Activated gamma-delta T cell (primary cell): ENCODE measurements at places on chromosomes 5 and 9.

- no peak for DNase-seq
Observed at GRCh38 chr5:19923742-19924141, 64.3 kb downstream of the CDH18 start.

- no peak for DNase-seq
Observed at GRCh38 chr9:100498592-100498991, 25.6 kb downstream of the TMEFF1 start.

DNA sequence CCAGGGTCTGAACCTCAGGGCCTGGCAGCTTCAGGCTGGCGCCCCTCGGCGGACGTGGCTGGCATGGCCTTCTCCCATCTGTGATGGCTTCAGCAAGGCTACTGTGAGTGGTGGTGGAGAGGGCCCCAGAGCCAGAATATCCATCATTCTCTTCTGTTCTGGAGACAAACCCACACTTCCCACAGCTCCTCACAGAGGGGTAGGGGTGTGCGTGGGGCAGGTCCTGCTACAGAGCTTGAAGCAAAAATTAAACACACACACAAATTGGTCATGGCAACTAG is 9.6 kb downstream of the GPX3 start:
- DNase-seq, result no peak

DNA sequence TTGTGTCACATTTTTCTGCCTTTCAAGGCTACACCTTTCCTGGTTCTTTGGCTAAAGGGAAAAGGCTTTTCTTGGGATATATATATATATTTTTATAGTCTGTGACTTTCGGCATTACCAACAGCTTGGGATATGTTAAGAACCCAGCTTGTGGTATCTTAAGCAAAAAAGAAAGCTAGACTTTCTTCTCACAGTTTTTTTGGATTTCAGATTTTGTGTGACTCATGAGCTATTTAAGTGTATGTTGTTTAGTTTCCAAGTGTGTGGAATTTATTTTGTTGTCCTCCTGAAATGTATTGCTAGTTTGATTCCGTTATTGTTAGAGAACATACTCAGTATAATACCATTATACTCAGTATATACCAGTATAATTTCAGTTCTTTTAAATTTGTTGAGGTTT is 64.8 kb downstream of the ERCC6L2 start:
- no peak for DNase-seq

DNA sequence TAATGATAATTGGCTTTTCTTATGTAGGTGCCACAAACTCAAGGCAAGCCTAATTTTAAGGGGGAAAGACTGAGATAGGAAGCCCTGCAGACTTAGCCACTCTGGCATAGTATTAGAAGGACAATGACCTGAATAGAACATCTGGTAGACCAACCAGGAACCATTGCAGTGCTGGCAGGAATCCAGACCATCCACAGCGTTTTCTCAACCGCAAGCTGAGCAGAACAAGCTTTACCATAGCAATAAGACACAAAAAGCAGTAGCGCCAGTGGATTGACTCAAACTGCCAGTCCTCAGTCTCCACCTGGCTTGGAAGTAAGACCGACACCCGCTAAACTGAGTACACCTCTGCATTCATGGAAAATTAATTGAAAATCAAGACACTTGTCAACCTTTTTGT is 141.3 kb upstream of the LPAR1 start:
- DNase-seq, result no peak

- no peak for DNase-seq
Observed at GRCh38 chr5:33969572-33970452, 14.7 kb downstream of the SLC45A2 start.

GRCh38 chr5:55218967-55219366 is 8.1 kb downstream of the MCIDAS start:
- no peak for DNase-seq

DNA sequence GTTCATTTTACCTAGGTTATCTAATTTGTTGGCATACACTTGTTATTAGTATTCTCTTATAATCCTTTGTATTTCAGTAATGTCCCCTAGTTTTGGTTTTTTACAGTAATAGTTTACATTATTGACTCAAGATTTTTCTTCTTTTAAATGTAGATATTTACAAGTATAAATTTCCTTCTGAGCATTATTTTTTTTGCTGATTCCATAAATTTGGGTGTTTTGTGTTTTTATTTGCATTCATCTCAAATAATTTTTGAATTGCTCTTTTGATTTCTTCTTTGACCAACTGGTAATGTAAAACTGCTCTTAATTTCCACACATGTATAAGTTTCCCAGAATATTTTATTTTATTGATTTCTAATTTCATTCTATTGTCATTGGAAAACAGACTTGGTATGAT is 68.1 kb downstream of the ESM1 start:
- DNase-seq, result no peak

DNA sequence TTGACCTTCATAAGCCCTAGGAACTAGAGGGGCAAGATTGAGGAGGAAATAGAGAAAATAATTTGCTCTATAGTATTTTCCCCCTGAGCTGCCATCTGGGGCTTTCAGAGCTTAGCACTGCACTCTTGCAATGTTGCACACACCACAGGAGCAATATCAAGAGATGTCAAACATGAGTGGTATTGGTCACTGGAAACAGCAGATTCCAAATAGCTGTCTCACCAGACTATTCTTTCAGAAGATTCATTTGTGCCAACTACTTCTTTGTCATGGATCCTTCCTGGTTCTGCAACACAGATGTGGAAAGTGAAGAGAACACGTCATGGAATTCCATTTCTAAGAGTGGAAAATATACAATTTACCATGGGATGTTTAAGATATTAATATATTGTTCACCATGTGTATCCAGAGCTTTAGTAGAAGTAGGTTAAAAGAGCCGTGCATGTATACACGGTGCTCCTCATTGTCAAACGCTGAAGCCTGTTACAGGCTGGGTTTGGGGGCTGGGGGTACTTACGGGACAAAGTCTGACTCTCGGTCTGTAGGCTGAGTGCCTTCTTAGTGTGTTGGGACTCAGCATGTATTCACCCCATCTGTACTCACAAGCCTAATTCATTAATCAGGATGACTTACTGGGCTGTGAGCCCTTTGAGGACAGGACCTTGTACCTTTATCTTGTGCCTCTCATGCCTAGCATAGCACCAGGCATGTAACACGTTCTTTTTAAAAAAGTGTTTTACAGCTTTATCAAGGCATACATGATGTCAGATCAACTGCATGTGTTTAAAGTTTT is 31.4 kb upstream of the GDNF start:
- no peak for DNase-seq

- no peak for DNase-seq
Observed at GRCh38 chr9:16193066-16193465, 640.2 kb downstream of the CCDC171 start.

DNA sequence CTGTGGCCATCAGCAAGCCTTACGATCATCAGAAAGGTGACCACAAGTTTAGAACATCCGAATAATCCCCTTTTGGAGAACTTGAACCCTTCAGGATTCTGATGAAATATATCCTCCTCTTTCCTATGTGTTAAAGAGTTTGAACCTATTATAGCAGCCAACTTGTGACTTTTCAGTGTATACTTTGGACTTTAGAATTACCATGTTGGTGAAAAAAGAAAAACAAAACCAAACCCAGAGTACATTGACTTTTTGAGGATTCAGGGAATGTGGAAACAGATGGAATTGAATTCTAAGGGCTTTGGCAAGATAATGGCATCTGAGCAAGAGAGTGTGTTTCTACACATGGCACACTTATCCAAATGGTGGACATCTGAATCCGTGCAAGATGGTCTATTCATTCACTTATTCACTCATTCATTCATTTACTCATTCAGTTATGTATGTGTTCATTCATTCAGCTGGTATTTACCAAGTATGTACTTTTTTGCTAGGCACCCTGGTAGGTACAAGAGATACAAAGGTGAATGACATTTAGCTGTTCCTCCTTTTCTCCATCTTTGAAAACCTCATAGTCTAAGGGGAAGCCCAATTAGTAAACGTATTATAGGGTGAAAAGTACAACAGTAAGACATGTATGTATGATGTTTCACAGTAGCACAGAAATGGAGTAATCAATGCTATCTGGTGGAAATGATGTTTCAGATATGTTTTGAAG is 91.8 kb downstream of the PRDM6 start:
- no peak for DNase-seq

DNA sequence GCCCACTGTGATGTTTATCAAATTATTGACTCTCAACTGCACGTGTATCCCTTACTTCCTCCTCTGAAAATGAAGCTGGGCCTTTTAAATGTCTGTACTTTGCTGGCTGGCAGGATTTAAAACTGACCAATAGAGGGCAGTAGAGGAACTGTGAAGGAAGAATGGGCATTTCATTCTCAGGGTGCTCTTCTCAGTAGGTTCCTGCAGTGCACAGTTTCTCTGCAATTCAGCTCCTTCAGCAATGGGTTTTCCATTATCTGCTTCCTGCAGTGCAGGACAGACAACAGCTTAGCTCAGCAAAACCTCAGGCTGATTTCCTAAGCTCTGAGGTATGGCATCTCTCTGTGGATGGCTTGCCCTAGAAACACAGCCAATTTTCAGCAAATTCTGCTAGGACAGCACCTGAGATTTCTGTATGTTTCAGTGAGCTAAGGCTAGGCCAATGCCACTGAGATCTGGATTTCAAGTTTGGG is 298.4 kb upstream of the PRDM9 start:
- no peak for DNase-seq

DNA sequence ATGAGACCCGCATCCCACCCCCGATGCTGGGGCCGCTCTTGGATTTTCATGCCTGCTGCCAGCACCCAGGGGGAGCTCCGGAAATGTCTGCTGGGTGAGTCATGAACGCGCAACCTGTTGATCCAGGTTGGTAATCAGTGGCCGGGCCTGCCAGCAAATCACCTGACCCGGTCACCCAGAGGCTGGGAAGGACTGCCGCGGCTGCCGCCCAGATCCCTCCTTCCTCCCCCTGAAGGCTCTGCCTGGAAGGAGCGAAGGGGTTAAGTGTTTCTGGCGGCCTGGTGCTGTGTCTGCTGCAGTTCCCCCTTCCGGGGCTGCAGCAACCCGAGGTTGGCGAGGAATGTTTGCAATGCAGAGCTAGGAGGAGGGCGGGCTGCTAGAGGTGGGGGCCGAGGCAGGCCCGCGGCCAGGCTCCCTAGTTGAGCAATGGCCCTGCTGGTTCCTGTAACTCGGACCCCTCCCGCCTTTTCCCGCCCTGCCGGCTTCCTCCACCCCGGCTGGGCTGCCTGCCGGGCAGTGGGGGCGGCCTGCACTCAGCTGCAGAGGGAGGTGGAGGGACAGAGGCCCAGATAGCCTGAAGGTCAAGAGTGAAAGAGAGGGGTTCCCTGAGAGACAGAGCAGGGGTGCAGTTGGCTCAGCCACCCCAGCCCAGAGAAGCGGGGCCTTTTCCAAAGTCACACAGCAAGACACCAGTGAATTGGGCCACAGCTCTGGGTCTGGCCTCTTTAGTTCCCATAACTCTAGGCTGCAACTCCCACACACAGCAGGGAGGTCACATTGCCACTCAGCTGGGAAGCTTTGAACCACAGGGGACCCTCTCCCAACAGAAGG is 156.3 kb upstream of the IER5L start:
- DNase-seq, result no peak

DNA sequence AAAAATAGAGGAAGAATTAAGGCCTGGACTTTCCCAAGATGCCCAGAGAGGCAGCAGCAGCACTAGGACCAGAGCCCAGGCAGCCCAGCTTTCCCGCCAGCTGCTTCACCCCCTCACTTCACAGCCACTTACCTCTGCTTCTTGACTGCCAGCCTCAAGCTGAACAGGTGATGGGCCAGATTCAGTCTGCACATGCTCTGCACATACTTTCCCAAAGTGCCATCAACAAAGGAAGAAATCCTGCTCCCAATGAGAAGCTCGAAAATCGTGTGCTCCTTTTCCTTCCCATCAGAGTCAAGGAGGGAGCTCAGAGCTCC is 4.1 kb upstream of the SLC25A48 start:
- DNase-seq, result no peak

GRCh38 chr9:93684806-93685543 is 108.6 kb downstream of the PHF2 start:
- no peak for DNase-seq

DNA sequence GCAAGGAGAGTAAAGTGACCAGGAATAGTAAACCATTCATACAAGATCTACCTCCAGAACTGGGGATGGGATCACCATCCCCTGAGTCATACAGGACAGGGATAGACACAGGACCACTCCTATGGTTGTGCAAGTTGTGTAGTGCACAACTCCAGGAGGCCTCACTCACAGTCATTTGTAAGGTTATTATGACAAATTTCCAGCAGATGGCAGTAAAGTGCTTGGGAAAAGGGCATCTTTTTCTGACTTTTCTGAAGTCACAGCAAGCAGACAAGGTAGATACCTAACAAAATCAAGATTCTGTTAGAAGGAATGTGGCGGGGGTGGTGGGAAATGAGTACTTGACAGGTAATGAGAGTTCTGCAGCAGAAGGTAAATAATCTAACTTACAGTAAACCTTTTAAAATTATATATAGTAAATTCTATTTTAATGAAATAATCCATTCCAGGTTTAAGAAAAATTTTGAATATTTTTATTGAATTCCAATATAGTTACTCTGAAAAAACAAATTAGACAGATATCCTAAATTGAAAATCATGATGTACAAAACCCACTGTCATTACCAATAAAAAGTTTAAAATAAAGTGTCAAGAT is 16.7 kb upstream of the KIF27 start:
- DNase-seq, result no peak

DNA sequence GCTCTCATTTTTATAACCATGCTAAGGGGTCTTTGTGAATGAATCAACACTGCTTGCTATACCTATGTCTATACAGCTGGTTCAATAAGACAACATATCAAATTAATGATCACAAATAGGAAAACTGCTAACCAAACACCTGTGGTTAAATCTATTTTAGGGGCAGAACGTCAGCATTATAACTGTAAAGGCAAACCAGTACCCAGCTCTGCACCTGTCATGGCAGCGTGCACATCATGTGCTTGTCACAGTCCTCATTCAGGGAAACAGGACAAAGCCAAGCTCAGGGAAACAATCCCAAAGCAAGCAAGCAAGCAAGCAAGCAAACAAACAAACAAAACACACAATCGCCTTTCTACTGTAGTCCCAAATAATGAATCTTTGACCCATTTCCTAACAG is 277.7 kb upstream of the DAP start:
- DNase-seq, result no peak

GRCh38 chr5:90111364-90112032 is 298.1 kb downstream of the CETN3 start:
- DNase-seq, result no peak

- DNase-seq, result no peak
Observed at GRCh38 chr5:88847420-88847819, 35.6 kb downstream of the MEF2C start.

GRCh38 chr5:126234563-126235195 is 188.5 kb upstream of the GRAMD2B start:
- no peak for DNase-seq

DNA sequence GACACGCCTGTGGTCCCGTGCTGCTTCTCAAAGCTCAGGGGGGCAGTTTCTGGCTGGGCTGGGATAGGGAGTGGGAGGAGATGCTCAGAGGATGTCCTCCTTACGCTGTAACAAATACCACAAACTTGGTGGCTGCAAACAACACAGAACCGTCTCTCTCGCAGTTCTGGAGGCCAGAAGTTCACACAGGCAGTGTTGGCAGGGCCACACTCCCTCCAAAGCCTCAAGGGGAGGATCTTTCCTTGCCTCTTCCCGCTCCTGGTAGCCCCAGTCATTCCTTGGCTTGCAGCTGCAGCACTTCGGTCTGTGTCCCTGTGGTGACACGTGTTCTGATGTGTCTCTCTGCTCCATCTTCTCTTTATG is 10.4 kb upstream of the ORM1 start:
- no peak for DNase-seq
